Activated T-helper 17 cell treated with anti-CD3 and anti-CD28 coated beads, Interleukin-2, amount 50 U/mL, for 72 hours (primary cell): ENCODE measurements at places on chromosomes 4 and X.

GRCh38 chrX:129719931-129720530 is 18.7 kb upstream of the XPNPEP2 start:
- ATAC-seq = no peak

GRCh38 chr4:38788317-38788716 is 5.5 kb upstream of the TLR10 start:
- ATAC-seq = no peak

- peak; percentile 83 for ATAC-seq
These were observed 82.1 kb downstream of the NHSL2 start for GRCh38 chrX:71992711-71993110.

- no peak for ATAC-seq
These were observed 45.1 kb downstream of the JADE3 start for GRCh38 chrX:46957297-46957696.
